Epithelial cell of proximal tubule (primary cell): ENCODE measurements at places on chromosomes 12 and 14. TPM values are rescaled to one million over a fixed set of nuclear protein-coding genes. Genes with fewer than 3 reads are reported as not detected.

The OR4N5 gene
- total RNA-seq: not detected in 2 replicates

The FAM161B gene
- total RNA-seq: 1.7 and 2.7 TPM in 2 replicates

The NGDN gene
- 41.3 and 41.4 TPM in 2 replicates for total RNA-seq

The SRRM4 gene
- under 0.01 TPM in 1 of 2 replicates, not detected in the other for total RNA-seq

The CPNE6 gene
- total RNA-seq: not detected in 2 replicates

The MYF5 gene
- not detected in 2 replicates for total RNA-seq

The YBX3 gene
- total RNA-seq: 202 and 245 TPM in 2 replicates

The CCER1 gene
- not detected in 2 replicates for total RNA-seq

The KLHL33 gene
- total RNA-seq: under 0.01 and 0.17 TPM in 2 replicates

The CCDC177 gene
- not detected in 2 replicates for total RNA-seq
